Tibial nerve (tissue), 4 donors: ENCODE measurements at places on chromosomes 11 and 22.

DNA sequence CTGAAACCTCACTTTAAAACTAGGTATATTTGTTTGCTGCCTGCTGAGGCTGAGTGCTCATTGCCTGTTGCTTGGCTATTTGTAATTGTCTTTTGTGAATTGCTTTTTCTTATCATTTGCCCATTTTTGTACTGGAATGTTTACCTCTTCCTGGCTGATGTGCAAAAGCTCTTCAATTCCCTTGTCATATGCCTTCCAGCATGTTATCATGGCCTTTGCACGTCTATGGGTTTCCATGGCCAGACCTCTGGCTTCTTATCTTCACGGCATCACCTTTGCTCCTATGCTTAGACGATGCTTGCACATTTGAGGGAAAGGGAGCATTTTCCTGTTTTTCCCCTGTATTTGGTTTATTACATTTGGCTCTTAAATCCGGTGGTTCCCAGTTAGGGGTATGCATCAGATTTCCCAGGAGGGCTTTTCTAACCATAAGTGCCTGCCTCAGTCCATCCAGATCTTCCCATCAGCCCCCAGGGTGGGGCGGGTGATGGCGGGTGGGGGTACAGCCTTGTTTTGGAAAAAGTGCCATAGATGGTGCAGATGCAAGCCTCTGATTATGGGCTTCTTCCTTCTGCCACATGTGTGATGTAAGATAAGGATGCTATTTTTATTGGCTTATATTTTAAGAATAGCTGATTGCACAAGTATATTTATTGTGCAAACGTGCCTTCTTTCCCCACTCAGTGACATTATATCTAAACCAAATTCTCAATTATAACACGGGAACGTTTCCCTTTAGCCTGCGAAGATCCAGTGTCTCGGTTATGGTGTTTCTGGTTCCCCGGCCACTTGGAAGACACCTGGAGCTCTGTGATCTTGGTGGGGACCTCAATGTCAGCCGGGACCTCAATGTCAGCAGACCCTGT, 70.6 kb upstream of the SEPTIN5 start:
- no peak for DNase-seq

DNA sequence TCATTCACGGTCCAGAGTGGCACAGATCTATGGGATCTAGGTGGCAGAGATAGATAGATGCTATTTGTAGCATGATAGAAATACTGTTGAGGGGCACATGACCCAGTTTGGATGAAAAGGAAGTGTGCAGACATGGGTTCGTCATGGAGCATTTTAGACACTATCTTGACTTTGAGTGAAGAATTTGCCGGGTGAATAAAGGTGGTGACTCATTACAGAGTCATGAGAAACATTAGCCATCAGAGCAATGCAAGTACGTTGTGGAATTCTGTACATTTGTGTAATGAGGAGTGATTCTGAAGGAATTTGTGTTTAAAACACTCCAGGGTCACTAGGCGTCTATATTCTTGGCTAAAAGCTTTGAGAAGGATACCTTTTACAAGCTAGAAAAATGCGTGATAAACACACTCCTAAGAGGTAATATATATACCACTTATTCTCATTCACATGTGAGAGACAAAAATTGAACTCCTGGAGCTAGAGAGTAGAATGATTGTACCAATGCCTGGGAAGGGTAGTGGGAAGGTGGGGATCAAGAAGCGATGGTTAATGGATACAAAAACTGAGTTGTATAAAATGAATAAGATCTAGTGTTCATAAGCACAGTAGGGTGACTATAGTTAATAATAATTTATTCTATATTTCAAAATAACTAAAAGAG, 593.7 kb upstream of the LUZP2 start:
- DNase-seq: no peak

- DNase-seq: no peak
These were observed 3.2 kb upstream of the STK33 start for GRCh38 chr11:8597182-8597581.

GRCh38 chr11:59267736-59268475, 55.2 kb upstream of the MPEG1 start:
- no peak for DNase-seq

DNA sequence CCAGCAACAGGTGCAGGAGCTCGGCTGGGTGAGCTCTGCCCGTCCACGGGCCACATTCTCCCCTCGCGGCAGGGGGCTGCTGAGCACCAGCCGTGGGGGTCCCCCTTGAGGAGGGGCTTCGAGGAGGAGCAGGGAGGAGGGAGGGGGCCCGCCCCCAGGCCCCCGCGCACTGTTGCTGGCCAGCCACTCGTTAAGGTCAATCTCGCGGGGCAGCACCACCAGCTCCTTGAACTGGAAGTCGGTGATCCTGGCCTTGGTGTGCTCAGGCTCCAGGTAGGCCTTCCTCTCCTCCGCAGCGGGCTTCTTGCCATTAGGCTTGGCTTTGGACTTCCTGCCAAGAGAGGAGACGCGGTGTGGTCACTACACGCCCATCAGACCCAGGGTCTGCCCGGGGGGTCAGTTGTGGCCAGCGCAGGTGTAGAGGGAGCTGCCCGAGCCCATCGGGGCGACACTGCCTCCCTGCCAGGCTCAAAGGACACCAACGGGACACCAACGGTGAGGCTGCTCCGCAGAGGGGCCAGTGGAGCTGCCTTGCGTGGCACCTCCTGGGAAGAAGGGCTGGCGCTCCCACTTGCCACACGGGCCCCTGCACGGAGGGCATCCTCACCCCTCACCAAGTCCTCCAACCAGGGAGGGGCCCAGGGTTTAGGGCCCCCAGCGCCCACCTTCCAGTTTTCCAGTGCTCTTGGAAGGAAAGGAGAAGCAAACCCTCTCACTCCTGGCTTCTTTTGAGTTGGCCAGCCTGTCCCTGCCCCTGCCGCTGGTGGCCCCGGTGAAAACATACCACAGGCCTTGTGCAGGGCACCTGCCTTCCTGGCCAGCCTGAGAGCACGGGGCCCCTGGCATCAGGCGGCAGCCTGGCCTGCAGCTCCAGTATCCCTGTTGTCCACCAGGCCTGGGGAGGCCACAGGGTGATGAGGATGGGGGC, 5.8 kb downstream of the MOB2 start:
- no peak for DNase-seq

DNA sequence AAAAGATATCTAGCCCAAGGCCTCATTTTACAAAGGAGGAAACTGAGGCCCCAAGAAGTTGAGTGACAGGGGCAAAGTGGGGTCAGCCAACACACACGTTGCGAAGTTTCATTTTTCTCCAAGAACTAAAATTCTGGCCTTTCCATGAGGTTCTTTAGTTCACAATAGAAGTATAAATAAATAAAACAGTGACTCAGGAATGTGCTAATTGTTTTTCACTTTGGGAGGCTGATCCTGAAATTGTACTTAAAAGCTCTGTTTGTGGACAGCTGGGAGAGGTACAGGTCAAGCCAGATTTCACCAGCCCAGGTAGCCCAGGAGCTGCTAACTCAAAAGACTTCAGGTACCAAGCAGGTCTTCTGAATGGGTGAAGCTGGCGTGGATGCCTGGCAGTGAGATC, 105.2 kb downstream of the TRAF6 start:
- DNase-seq: no peak

GRCh38 chr22:50162391-50162956, 8.1 kb upstream of the PANX2 start:
- DNase-seq: no peak

DNA sequence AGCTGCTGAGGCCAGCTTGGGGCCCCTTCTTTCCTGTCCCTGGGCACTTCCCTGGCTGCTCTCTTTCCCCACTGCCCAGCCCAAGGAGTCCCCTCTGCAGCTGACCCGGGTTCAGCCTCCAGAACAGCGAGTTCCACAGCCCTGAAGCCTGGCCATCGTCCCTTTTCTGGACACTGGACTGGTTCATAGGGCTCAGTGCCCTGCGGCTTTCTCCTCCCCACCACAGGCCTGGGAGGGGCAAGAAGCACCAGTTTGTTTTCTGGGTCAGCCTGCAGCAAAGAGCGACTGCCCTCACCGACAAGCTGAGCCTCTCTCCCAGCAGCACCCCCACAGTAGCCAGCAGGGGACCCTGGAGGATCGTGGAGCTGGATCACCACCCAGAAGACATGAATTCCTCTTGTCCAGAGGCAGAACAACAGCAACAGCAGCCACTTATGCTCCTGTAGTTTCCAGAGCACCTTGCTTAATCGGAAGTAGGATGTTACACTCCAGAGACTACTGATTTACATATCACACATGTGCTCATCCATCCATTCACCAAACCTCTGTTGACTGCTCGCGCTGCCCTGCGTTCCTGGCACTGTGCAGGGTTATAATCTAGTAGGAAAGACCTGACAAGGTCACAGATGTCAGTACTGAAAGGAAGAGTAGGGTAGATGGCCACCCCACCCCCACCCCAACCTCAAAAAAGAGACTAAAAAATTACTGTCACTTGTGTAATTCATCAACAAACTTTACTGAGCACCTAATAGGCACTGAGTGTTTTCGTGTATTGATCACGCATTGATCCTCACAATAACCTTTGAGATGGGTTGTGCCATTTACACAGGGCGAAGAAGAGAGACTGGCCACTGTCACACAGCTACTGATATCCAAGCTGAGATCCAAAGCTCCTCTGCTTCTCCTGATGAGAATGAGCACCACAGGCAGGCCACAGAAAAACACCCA, 13.0 kb upstream of the CXCR5 start:
- DNase-seq: peak; percentile 46

GRCh38 chr22:26333088-26333800, 95.8 kb upstream of the ASPHD2 start:
- DNase-seq: no peak

DNA sequence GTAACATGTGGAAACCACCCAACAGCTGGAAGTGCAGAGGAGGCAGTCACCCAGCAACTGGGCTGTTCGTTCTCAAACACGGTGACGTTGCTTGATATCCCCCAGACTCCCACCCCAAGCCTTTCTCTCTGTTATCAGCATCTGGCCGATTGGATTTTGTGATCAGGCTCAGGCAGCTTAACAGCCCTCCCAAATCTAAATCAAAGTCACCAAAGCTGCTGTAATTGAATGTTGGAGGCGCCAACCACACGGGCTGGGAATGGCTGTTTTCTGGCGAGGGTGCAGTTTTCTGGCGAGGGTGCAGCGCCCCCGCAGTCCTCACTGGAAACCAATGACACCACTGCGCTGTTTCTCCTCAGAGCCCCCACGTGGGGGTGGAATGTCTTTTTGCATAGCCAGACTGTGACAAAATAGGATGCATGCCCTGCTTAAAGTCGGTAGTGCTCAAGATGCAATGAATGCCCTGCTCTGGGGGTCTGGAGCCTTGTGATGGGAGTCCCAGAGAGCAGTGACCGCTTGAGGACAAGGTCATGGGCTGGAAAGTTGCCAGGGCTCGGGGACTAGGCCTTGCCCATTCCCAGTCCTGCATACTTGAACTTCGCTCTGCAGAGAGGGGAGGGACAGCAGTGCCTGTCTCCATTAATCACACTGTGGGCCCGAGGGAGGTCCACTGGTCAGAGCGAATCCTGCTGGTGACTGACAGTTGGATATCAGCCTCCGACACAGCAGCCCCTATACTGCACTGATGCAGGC, 105.3 kb downstream of the MORC2 start:
- DNase-seq: peak; percentile 4

GRCh38 chr11:124943254-124943616, 7.4 kb upstream of the HEPACAM start:
- DNase-seq: no peak

DNA sequence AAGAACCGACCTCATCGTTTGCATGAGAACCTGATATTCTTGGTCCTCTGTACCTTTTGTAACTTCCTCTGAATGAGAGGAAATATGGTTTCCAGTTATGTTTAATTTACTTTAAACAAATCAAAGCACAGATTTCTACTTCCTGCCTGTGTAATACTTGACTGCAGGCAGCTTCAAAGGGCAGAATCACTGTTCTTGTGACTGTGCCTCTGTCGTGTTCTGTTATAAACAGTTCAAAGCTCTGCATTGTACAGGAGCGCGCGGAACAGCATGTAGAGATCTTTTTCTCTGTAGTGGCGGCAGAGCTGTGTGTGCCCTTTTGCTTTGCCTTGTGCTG, 73.2 kb upstream of the CLDN5 start:
- no peak for DNase-seq

GRCh38 chr11:120390585-120390922, 54.3 kb downstream of the ARHGEF12 start:
- no peak for DNase-seq

GRCh38 chr11:90856790-90857189, 633.9 kb upstream of the CHORDC1 start:
- DNase-seq: no peak

DNA sequence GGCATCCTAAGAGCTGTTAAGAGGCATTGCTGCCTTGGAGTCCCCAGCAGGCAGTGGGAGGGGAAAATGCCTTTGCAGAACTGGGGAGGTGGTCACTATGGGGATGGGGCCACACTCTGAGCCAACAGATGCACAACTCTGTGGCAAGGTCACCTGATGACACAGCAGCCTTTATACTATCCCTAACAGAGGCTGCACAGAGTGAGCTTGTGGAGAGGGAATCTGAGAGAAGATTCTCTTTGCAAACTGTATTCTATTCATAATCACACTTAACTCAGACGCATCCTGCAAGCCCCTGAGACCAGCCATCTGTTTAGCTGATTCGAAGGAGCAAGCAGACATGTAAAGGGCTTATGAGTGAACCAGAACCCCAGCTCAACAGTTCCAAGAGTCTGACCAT, 49.0 kb upstream of the TTC12 start:
- DNase-seq: no peak

DNA sequence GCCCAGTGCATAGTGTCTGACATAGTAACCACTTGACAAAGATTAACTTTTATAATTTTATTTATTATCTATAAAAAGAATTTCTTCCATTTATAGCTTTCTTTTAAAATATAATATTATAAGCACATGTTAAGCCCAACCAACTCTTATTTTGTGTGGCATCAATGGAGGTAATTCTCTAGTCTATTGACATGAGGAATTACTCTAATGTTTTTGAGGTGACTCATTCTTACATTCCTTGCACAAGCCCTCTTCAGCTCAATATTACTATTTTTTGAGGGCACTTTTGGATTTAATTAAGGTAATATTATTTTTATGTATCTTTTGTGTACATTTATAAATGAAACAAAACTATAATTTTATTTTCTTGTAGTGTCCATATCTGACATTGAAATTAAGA, 59.6 kb downstream of the AASDHPPT start:
- DNase-seq: no peak

- DNase-seq: no peak
These were observed 6.3 kb upstream of the MYO18B start for GRCh38 chr22:25735650-25736049.

GRCh38 chr22:25452116-25452700, 112.3 kb upstream of the GRK3 start:
- no peak for DNase-seq

- no peak for DNase-seq
These were observed 10.2 kb downstream of the GNB1L start for GRCh38 chr22:19844377-19845053.

DNA sequence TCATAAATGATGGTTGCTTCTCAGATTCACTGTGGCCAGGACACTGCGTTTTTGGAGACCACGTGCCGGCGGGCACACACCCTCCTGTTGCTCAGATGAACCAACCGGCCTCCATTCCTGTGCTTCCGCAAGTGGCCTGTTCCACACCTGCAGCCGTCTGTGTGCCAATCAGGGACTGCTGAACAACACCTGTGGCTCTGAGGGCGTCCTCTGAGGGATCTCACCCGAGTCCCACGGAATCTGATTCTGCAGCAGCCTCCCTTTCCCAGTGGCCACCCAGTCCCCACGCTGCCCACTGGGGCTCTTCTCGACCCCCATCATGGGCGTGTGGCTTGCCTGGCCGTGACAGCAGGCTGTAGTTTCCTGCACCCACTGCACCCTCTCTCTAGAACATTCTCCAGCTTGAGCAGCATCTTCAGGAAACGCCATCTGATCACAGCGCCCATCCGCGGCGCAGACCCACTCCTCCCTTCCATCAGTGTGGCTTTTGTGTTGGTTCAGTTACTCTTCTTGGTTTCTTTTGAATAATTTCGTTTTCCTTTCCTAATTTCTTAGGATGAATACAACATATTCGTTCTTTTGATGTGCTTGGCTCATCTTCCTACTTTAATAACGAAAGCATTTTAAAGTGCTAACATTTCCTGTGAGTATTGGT, 100.3 kb upstream of the SLC22A12 start:
- no peak for DNase-seq
